ENCODE measurements at places on chromosomes 11 and 22. TPM values are rescaled to one million over a fixed set of nuclear protein-coding genes. Genes with fewer than 3 reads are reported as not detected.
A peak's percentile ranks its signal among the peaks of the same experiment; 100 is the strongest.

GRCh38 chr11:12716816-12717215, 42.6 kb downstream of the TEAD1 start:
- DNase-seq, result no peak

DNA sequence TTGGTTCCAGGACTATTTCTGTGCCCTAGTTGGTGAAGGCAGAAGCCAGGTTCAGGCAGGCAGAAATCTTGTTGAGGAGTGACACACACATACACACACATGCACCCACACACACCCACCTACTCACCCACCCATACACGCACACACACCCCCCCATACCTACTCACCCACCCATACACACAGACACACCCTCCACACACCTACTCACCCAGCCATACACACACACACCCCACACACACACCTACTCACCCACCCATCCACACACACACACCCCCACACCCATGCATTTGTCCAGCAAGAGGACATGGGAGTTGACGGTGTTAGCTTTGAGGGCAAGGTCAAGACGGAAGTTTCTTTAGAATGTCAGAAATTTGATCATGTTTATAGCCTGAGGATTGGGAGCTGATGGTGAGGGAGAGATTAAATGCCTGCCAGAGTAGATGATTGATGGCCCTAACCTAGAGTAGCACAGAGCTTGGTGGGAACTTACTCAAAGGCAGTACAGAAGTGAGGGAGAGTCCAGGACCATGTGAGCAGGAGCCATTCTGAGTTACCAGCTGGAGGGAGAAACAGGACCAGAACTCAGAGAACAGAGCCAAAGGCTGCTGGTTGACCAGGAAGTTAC, 68.9 kb downstream of the CYB5R2 start:
- DNase-seq, result no peak

DNA sequence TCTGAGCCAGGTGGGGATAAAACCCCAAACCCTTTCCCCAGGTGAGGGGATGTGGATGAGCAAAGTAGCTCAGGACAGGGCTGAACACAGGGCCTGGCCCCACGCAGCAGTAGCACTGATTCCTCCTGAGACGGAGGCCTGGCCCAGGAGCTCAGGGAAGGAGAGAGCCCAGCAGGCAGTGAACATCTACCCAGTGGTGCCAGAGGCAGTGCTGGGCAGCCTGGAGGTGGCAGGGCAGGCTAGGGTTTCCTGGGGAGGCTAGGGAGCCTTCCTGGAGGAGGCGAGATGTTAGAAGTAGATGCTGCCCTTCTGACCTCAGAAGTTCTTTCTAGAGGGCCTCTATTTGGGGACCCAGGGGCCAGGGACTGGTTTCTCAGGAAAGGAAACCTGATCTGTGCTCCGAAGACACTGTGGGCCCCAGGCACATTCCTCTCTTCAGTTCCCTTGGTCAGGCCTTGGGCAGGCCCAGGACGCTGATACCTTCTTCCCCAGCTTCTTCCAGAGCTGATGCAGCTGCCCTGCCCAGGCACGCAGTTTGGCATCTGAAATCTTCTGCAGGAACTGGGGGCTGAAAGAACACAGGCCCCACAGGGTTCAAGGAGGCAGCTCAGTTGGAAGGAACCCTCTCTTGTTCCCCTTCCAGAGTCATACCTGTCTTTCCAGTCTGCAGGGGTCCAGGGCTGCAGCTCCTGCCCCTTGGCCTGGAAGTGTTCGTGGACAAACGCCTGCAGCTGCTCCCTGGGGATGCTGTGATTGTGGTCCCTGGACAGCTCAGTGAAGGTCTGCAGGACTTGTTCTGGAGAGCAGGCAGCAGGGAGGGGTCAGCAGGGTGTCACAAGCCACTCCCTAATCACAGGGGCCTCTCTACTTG, 16.8 kb downstream of the TREH start:
- no peak for DNase-seq

GRCh38 chr11:13091804-13092203, 82.7 kb downstream of the RASSF10 start:
- DNase-seq, result no peak

- no peak for DNase-seq
These were observed 318.7 kb downstream of the CADM1 start for GRCh38 chr11:115185507-115185906.

GRCh38 chr11:29002816-29003215, 894.6 kb downstream of the METTL15 start:
- no peak for DNase-seq

DNA sequence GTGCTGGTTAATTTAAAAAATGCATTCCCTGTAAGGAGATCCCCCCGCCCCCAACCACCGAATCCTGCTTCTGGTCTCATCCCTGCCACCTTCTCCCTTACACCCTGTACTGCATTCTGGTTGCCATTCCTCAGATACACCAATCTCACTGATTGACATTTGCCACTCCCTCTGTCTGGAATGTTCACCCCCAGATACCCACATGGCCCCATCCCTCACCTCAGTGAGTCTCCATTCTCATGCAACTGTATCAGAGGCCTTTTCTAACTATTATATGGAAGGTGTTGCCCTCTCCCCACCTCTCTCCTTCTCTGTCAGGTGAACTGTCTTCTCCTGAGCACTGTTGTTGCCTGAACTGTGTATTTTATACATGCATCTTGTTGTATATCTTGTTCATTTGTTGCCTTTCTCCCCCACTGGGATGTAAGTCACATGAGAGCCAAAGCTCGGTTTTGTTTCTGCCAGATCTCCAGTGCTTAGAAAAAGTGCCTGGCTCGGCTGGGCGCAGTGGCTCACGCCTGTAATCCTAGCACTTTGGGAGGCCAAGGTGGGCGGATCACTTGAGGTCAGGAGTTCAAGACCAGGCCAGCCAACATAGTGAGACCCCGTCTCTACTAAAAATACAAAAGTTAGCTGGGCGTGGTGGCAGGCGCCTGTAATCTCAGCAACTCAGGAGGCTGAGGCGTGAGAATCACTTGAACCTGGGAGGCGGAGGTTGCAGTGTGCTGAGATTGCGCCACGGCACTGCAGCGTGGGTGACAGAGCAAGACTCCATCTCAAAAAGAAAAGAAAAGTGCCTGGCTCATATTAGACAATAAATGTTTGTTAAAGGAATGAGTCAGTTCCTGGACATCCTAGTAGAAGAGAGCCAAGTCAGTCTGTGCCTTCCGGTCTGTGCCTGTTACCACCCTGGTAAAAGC, 61.0 kb downstream of the TNRC6B start:
- DNase-seq, result peak; percentile 54

- no peak for DNase-seq
These were observed 10.7 kb downstream of the ATG16L2 start for GRCh38 chr11:72824811-72825505.

- no peak for DNase-seq
These were observed 35.5 kb upstream of the LRRC55 start for GRCh38 chr11:57146301-57146700.

GRCh38 chr11:17498475-17498874, 21.8 kb upstream of the ABCC8 start:
- DNase-seq, result no peak

DNA sequence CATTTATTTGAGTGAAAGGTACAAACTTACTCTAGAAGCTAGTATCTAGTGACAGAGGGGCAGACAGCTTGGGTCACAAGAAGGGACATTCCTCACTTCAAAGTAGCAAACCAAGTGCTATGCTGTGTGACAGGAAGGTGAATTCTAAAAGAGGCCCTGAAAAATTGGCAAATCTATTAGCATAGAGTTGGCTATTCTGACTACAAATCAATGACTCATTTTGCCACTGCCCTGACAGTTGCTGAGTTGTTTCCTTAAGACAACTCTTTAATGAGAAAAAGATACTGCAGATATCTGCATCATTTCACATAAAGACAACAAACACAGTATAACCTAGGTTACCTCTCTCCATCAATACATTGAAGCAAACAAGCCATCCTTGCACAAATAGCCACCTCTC, 524.0 kb upstream of the LRRC4C start:
- DNase-seq, result no peak

DNA sequence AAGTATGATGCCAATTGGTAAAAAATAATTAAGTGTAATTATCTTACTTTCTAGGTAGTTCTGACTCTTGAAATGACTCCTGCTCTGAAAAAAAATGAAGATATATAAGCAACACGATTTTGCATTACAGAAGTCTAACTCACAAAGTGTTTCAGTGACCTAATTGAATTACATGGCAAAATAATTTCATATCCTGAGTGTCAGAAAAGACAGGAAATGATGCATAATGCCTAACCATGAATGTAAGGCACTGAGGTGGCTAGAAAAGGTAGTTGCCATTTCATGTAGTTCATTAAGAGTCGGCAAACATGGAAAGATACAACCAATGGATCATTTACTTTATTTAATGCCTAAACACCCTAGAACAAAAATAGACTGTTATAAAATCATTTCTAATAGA, 113.5 kb downstream of the GUCY1A2 start:
- no peak for DNase-seq

- DNase-seq, result no peak
These were observed 7.0 kb upstream of the DDX17 start for GRCh38 chr22:38513063-38513462.

DNA sequence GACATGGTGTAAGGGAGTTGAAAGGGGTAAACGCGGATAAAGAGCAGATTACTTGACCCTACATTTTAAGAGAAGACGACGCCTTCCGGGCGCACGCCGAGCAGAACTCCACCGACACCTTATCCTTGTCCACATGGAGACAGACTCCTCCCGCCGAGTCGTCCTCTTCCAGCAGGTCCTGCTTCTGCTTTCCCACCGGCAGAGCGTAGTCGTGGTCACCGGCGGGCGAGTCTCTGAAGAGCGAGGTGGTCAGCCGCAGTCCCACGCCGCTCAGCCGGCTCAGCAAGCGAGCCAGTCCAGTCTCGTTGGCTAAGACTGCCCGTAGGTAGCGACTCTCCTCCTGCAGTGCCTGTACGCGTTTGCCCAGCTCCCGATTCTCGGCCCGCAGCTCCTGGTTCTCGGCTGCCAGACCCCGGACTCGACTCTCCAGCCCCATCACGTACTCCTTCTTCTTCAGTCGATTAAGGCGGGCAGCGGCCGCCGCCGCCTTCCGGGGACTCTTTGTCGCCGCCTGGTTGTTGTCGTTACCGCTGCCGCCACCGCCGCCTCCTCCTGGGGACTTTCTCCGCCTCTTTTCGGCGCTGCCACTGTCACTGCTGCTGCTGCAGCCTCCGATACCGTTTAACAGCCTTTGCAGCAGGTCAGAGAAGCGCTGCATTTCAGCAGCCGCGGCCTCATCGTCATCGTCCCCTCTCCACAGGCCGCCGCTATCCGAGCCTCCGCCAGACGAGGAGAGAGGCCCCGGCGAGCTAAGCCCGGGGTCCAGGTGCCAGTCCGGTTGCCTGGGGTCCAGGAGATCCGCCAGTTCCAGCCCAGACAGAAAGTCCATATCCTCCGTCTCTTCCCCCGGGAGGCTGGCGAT, 945 bp downstream of the CREBZF start:
- DNase-seq, result no peak

Gene MMP8
- not detected for total RNA-seq

Gene TEX54
- not detected for total RNA-seq

Gene P4HA3
- total RNA-seq, result 0.81 TPM

Gene GSTT2B
- 2.1 TPM for total RNA-seq

Gene TUBA8
- total RNA-seq, result 0.22 TPM

Gene CACNA1I
- not detected for total RNA-seq

Gene NPTXR
- 0.72 TPM for total RNA-seq

Gene FADS1
- total RNA-seq, result 100 TPM

Gene OSM
- not detected for total RNA-seq

Gene TBX10
- total RNA-seq, result not detected

Gene TBC1D22A
- 22.7 TPM for total RNA-seq
